NCI-H510A (cell line): ENCODE measurements at places on chromosomes 12 and 14.

GRCh38 chr14:76653875-76654572 is 107.2 kb upstream of the VASH1 start:
- DNase-seq = peak; percentile 53

DNA sequence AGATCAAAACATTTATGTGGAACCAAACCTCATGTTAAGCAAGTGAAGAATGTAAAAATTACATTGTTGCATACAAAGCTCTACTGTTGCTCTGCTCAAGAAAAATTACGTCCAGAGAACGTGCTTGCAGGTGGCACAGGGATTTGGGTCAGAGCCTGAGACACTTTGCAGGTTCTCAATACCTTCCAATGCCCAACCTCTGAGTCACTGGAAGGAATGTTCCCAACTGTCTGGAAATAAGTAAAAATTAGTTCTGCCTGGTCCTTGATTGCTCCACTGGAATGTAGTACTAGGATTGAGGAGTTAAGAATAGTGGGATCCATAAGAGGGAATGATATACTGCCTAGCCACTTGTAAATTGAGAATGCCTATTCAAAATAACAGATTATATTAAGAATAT is 2.8 kb upstream of the IFNG start:
- no peak for DNase-seq

DNA sequence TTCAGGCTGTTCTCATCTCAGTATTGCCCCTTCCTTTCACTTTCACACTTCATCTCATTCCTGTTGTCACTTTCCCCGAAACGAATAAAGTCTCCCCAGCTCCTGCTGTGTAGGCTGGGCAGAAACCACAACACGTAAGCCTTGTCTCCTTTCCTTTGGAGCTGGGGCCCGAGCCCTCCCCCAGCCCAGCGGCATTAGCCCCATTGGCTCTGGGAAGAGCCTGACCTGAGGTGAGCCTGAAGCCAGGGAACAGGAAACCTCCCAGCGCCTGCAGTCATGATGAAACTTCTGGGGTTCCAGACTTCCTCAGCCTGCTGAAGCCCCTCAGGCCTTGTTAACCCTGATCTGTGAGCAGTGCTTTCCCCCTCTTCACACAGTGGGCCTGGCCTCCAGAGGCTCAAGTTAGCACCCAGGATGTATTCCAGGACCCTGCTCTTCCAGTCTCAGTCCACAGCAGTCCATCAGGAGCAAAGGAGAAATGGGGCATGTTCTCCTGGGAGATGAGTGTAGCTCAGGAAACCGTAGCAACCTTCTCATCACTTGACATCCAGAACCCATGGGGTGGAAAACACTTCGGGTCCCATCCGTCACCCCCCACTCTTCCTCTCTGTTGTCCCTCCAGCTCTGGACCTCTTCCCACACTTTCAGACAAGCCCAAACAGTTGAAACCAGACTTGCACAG is 21.8 kb downstream of the VASH1 start:
- DNase-seq = no peak

GRCh38 chr14:94342334-94342934 is 19.3 kb upstream of the SERPINA6 start:
- DNase-seq = no peak
